ENCODE measurements at places on chromosomes 6 and 20.

- no peak for DNase-seq
- H3K4me3 ChIP-seq, result no peak overlapping the region
- no peaks in the 10 kb centered on the region for H3K4me1 ChIP-seq
- no peaks in the 10 kb centered on the region for H3K36me3 ChIP-seq
- no peaks in the 10 kb centered on the region for H3K27me3 ChIP-seq
- H3K27ac ChIP-seq, result no peak overlapping the region
Measured at GRCh38 chr20:15081261-15081660, 743.8 kb upstream of the FLRT3 start.

DNA sequence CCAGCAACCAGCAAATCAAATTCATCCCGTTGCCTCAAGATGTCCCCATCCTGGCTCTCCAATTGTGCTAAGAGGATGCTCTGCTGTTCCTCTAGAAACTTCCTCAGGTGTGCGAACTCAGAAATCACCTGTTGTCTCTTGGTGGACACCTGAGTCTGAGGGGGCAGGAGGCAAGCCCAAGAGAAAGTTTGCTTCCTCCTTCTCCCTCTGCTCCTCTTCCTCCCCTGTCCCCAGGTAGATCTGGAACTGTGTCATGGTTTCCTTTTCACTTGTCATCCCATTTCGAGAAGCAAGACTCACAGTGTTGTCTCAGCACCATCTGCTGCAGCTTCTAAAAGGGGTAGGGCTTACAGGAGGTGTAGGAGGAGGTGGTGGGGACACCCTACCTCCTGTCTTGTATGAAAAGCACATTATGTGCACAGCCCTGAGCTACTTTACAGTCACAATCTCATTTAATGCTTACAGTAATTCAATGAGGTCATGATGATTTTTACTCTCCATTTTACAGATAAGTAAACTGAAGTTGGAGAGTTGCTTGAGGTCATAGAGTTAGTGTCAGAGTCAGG, 2.5 kb downstream of the TRIM10 start:
- H3K36me3 ChIP-seq, result no peaks in the 10 kb centered on the region
- DNase-seq, result no peak
- H3K4me3 ChIP-seq, result no peak overlapping the region
- peaks cover 59% of the 10 kb centered on the region for H3K27me3 ChIP-seq
- no peak overlapping the region for H3K27ac ChIP-seq

- H3K4me3 ChIP-seq, result no peak overlapping the region
- H3K4me1 ChIP-seq, result peaks cover 14% of the 10 kb centered on the region
- H3K27ac ChIP-seq, result no peak overlapping the region
- no peak for DNase-seq
- no peaks in the 10 kb centered on the region for H3K36me3 ChIP-seq
Measured at GRCh38 chr6:35489995-35490791, 6.7 kb downstream of the TEAD3 start.

GRCh38 chr6:45398075-45398813, 20.5 kb upstream of the SUPT3H start:
- H3K27ac ChIP-seq, result no peak overlapping the region
- no peaks in the 10 kb centered on the region for H3K4me1 ChIP-seq
- no peak overlapping the region for H3K4me3 ChIP-seq

- no peak for DNase-seq
- H3K4me3 ChIP-seq, result no peak overlapping the region
- H3K4me1 ChIP-seq, result no peaks in the 10 kb centered on the region
- H3K27ac ChIP-seq, result no peak overlapping the region
Measured at GRCh38 chr20:60453388-60454246, 495.4 kb downstream of the CDH26 start.

DNA sequence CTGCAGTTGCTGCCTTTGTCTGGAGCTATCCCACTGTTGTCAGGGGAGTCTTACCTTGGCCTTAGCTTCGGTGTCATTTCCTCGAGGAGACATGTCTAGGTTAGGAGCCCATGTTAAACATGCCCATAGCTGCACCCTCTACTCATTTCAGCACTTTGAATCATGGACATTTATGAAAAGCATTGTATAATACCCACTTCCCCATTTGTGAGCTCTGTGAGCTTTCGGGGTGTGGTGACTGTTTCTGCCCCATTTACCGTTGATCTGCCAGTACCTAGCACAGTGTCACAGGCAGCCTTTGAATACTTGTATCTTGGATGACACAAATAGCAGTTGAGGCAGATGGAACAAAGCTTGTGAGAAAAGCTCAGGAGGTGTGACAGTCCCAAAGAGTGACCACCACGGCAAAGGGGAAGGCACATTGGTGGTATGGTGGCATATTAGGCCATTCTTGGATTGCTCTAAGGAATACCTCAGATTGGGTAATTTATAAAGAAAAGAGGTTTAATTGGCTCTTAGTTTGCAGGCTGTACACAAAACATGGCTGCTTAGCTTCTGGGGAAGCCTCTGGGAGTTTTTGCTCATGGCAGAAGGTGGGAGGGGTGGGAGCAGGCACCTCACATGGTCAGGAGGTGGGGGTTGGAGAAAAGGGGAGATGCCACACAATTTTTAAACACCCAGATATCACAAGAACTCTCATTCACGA, 42.0 kb downstream of the JARID2 start:
- H3K4me1 ChIP-seq, result peaks cover 42% of the 10 kb centered on the region
- H3K27ac ChIP-seq, result no peak overlapping the region
- no peaks in the 10 kb centered on the region for H3K27me3 ChIP-seq

DNA sequence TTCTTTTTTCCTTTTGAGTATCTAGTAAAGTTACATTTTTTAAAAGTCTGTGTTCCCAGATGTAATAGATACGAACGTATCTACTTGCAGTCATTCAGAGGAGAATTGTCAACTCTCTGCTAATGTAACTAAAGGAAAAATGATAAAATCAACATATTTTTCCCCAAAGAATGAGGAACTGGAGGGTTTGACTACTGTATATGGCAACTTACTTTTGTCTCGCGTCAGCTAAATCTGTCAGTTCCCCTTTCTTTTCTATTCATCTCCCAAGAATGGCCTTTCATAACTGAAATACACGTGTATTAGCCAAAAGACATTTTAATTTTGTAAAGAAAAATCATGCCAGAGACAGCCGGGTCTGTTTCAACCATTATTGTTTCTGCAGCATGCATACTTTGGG, 5.4 kb downstream of the EYA2 start:
- no peaks in the 10 kb centered on the region for H3K36me3 ChIP-seq
- DNase-seq, result no peak

GRCh38 chr20:46200582-46201570, 82.8 kb downstream of the CD40 start:
- H3K27ac ChIP-seq, result no peak overlapping the region
- no peak for DNase-seq
- peaks cover 11% of the 10 kb centered on the region for H3K4me1 ChIP-seq
- H3K27me3 ChIP-seq, result peaks cover 87% of the 10 kb centered on the region

DNA sequence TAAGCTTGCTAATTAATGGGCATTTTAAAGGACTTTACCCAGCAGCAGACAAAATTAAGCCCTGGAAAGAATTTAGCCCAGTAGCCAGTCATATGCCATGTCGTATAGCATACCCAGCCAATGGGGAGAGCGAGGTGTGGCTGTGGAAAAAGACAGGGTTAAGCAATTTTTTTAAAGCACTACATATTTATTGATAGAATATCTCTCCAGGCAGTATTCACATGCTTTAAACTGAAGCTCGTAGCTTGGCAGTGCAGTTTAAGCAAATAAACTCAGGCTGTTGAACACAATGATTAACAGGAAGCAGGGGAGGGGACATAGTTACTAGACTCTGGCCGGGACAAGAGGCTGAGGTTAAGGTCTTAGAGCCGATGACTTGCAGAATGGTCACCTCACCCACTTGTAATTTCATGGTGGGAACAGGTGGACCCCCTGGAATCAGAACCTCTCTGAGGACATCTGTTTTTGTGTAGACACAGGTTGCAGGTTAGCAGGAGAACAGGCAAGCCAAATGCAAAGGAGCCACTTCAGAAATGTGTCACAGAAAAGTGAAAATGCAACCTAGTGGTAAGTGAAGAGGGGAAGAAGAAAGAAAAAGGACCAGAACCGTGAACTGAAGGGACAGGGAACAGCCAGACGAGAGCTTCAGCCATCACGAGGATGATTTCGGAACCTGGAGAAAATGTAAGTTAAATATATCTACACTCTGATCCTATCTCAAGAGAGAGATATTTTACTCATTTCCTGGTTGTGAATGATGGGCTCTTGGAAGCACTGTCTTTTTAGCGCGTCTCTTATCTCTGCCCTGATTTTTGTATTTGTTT, 7.2 kb downstream of the GCNT2 start:
- peaks cover 16% of the 10 kb centered on the region for H3K36me3 ChIP-seq
- peak overlapping the region; percentile 88 for H3K27ac ChIP-seq
- peaks cover 10% of the 10 kb centered on the region for H3K27me3 ChIP-seq
- H3K4me3 ChIP-seq, result peak overlapping the region; percentile 82

DNA sequence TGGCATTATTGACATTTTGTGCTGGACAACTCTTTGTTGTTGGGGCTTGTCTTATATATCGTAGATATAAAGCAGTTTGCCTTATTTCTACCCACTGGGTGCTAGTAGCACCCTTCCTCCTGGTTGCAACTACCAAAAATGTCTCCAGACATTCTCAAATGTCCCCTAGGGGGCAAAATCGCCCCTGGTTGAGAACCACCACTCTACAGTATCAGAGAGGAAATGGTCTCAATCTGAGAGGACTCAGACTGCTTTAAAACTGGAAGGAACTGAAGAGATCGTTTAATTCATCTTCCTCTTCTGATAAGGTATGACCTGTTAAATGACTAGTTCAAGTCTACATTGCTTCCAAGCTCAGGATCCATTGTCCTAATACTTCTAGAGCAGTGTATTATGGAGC, 14.9 kb downstream of the SH3BGRL2 start:
- no peak overlapping the region for H3K4me3 ChIP-seq
- H3K4me1 ChIP-seq, result no peaks in the 10 kb centered on the region
- H3K27me3 ChIP-seq, result no peaks in the 10 kb centered on the region
- no peak overlapping the region for H3K27ac ChIP-seq
- DNase-seq, result peak; percentile 27

DNA sequence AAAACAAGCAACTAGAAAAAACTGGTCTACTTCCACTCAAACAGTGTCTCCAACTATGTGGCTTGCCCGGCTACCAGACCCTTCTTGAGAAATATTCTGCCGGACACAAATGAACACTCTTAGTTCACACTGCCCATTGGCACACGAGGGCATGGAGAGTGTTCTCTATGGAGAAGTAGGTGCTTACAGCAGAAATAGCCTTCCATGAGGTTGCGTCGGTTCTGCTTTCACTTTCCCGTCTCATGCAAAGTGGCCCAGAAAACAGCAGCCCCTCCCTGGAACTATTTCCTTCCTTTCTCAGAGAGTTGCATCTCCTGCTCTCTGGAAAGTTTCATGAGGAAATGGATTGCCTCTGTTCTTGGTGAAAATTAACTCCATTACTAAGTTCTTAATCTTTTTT, 9.5 kb upstream of the HLA-DOA start:
- peaks cover 17% of the 10 kb centered on the region for H3K4me1 ChIP-seq
- no peak overlapping the region for H3K27ac ChIP-seq
- H3K27me3 ChIP-seq, result peaks cover 52% of the 10 kb centered on the region
- no peaks in the 10 kb centered on the region for H3K36me3 ChIP-seq
- H3K4me3 ChIP-seq, result no peak overlapping the region

DNA sequence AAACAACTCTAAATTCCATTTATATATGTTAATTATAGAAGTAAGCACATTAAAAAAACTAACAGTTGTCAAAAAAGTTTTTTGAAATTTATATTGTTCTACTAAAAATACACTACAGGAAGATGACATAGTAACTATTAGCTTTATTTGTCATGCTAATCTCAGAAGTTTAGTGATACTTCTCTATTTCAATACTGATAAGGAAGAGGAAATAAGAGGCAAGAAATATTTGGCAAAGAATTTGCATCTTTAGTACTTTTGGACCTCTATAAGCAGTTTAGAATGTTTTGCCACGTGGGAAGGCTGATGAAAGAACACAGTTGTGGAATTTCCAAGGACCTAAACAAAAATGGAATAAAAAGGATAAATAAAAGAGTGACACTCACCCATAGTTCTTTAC, 12.6 kb downstream of the IFNGR1 start:
- H3K27me3 ChIP-seq, result no peaks in the 10 kb centered on the region
- H3K36me3 ChIP-seq, result peaks cover 53% of the 10 kb centered on the region
- DNase-seq, result no peak
- H3K4me3 ChIP-seq, result no peak overlapping the region
- no peak overlapping the region for H3K27ac ChIP-seq
- H3K4me1 ChIP-seq, result no peaks in the 10 kb centered on the region

DNA sequence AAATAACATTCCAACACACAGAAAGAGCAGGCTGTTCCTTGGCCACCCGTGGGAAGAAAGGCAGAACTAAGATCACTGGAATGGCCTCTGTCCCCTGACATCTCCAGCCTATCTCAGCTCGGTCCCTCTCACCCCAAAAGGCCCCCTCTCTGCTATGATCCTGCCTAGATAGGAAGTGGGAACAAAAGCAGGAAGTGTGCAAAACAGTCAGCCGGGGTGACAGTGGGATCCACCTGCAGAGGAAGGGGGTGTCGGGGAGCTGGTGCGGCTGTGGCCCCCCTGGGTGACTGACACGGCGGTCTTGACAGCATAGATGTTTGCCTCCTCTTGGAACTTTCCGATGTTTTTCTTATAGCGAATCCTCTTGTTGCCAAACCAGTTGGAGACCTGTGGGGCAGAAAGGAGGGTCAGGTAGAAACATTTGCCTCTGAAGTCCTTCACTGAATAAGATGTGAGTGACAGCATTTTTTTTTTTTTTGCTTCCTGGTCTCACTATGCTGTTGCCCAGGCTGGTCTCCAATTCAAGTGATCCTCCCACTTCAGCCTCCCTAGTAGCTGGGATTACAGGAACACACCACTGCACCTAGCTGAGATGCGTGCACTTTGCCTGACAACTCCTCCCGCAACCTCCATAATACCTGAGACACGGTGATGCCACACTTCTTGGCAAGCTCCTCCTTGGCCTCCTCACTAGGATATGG, 2.8 kb downstream of the PBX2 start:
- peaks cover 42% of the 10 kb centered on the region for H3K4me1 ChIP-seq
- peaks cover 5% of the 10 kb centered on the region for H3K27me3 ChIP-seq
- H3K27ac ChIP-seq, result peak overlapping the region; percentile 85
- peak overlapping the region; percentile 53 for H3K4me3 ChIP-seq
- DNase-seq, result no peak

DNA sequence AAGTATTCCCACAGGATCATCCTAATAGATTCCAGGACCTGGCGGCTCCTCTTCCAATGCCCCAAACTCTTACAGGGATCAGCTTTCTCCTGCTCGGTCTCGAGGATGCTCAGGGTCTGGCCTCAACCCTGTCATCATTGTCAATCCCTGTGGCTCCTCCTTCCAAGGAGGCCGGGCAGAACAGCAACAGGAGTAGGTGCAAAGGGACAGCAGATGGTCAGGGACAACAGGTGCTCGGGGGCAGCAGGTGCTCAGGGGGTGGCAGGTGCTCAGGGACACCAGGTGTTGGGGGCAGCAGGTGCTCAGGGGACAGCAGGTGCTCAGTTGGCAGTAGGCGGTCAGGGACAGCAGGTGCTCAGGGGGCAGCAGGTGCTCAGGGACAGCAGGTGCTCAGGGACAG, 84.8 kb downstream of the TTLL2 start:
- H3K27me3 ChIP-seq, result peaks cover 7% of the 10 kb centered on the region
- no peaks in the 10 kb centered on the region for H3K36me3 ChIP-seq
- H3K4me3 ChIP-seq, result no peak overlapping the region

GRCh38 chr20:1505361-1505760, 14.1 kb upstream of the SIRPB2 start:
- no peak overlapping the region for H3K27ac ChIP-seq
- H3K4me1 ChIP-seq, result peaks cover 5% of the 10 kb centered on the region
- peaks cover 55% of the 10 kb centered on the region for H3K27me3 ChIP-seq

GRCh38 chr20:20489648-20490341, 121.9 kb downstream of the INSM1 start:
- H3K4me1 ChIP-seq, result peaks cover 7% of the 10 kb centered on the region
- H3K36me3 ChIP-seq, result peaks cover 44% of the 10 kb centered on the region
- no peak for DNase-seq
- no peak overlapping the region for H3K4me3 ChIP-seq
- H3K27ac ChIP-seq, result no peak overlapping the region

Data from activated naive CD4-positive, alpha-beta T cell treated with anti-CD3 and anti-CD28 coated beads, Interleukin-2, amount 10 ng/mL, durations not matched to agents 7 days and 5 days (primary cell).